CD4-positive, alpha-beta T cell treated with Interleukin-6 for 4 hours (primary cell): ENCODE measurements at places on chromosomes 4 and X.

- no peak for DNase-seq
These were observed 2.3 kb downstream of the HNRNPD start for GRCh38 chr4:82371497-82371896.

DNA sequence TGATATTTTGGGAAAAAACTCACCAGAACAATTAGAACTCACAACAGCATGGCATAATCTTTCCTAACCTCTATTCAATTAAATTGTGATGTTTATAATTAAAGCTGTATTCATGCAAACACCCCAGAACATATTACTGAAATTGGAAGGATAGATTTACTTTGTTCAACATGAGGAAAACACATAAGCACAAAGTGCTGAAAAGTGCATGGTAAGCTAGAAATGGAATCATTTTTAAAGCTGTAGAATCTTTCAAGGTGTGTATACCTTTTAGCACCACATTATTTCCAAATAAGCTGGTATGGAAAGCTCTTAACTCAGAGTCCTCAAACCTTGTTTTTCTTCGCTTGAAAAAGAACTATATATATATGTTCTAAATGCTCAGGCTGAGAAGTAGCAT, 90.8 kb upstream of the NAP1L5 start:
- no peak for DNase-seq

GRCh38 chr4:98828801-98829200, 100.1 kb downstream of the EIF4E start:
- peak; percentile 43 for DNase-seq

DNA sequence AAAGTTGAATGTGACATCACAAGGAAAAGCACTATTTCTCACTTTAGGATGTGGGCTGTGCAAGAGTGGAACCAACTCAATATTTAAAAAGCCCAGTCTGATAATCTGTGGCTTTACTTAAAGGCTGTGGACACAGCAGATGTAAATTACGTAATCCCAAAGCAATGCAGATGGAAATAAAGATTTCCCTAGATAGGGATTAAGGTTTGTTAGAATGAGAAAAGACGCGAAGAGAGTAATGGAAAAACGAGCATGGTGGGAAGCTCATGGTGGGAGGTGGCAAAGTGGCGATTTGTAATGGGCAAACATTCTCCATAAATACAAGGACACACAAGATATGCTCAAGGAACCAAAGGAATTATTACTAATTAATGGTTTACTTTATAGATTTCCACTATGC, 985.5 kb downstream of the FSTL5 start:
- DNase-seq: no peak

DNA sequence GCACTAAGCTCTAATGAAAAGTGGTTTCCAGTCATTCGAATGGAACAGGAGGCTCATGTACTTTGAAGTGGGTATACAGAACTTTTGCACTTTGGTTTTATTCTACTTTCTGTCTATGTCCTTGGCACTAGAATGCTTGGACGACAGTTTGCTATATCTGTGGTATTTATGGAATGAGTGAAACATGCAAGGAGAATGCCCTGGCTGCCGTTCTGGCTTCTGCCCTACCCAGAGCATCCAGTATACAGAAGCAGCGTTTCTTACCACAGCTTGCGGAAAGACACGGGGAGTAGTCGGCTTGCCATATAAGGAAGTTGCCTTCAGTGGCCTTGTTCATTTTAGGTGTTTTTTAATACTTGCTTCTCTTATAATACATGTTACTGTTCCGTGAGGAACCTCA, 98.0 kb downstream of the TBL1X start:
- no peak for DNase-seq
